H1 (cell line): ENCODE measurements at places on chromosomes 1 and 21. TPM values are rescaled to one million over a fixed set of nuclear protein-coding genes. Genes with fewer than 3 reads are reported as not detected.

Gene CELA2A
- not detected in 2 replicates for total RNA-seq

Gene HMCN1
- 14.4 and 14.6 TPM in 2 replicates for total RNA-seq

Gene COL11A1
- 27.9 and 28.3 TPM in 2 replicates for total RNA-seq

Gene OR10Z1
- total RNA-seq = not detected in 2 replicates

Gene SLFNL1
- total RNA-seq = not detected in 2 replicates

Gene RGSL1
- total RNA-seq = not detected in 2 replicates

Gene PALMD
- total RNA-seq = not detected in 2 replicates

Gene ANXA9
- 1.5 and 1.8 TPM in 2 replicates for total RNA-seq

Gene PCP4
- total RNA-seq = 1.8 and 2.3 TPM in 2 replicates

- DNase-seq = no peak
- H3K27ac ChIP-seq = no peak overlapping the region
- H3K36me3 ChIP-seq = no peaks in the 10 kb centered on the region
- 0 out of 2 replicates have a peak, but pooled peaks cover 2% of the 10 kb centered on the region for H3K4me1 ChIP-seq
These were observed 15.5 kb upstream of the CITED4 start for GRCh38 chr1:40877698-40878097.

GRCh38 chr1:115473986-115474565 is 136.0 kb upstream of the NGF start:
- no peaks in the 10 kb centered on the region for H3K27me3 ChIP-seq
- H3K4me3 ChIP-seq = no peak overlapping the region
- no peaks in the 10 kb centered on the region for H3K36me3 ChIP-seq
- DNase-seq = no peak

- no peaks in the 10 kb centered on the region for H3K36me3 ChIP-seq
- H3K4me3 ChIP-seq = no peak overlapping the region
- no peaks in the 10 kb centered on the region for H3K4me1 ChIP-seq
These were observed 447.2 kb downstream of the MATN1 start for GRCh38 chr1:30275926-30276764.

GRCh38 chr1:60224523-60224922 is 151.0 kb upstream of the C1orf87 start:
- H3K27ac ChIP-seq = no peak overlapping the region
- H3K4me3 ChIP-seq = no peak overlapping the region

DNA sequence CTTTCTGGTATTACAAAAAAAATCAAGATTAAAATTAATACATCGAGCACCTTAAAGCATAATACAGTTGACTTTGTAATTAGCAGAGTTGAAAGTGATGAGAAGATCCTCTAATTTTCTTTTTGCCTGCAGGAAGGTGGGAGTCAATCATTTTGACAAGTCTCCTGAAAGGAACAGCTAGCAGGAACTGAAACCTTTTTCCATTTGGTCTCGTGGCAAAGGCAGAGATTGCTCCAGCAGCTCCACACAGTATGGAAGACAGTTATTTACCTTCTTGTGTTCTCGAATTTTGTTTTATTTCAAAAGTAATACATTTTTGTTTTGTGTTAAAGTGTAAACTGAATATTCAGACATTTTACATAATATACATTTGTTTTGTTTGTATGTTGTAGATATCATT is 7.7 kb downstream of the S100PBP start:
- no peaks in the 10 kb centered on the region for H3K27me3 ChIP-seq
- H3K36me3 ChIP-seq = peaks cover 10% of the 10 kb centered on the region; the same call in 1 of the 2 replicates
- DNase-seq = no peak
- H3K4me3 ChIP-seq = no peak overlapping the region
- H3K4me1 ChIP-seq = no peaks in the 10 kb centered on the region

DNA sequence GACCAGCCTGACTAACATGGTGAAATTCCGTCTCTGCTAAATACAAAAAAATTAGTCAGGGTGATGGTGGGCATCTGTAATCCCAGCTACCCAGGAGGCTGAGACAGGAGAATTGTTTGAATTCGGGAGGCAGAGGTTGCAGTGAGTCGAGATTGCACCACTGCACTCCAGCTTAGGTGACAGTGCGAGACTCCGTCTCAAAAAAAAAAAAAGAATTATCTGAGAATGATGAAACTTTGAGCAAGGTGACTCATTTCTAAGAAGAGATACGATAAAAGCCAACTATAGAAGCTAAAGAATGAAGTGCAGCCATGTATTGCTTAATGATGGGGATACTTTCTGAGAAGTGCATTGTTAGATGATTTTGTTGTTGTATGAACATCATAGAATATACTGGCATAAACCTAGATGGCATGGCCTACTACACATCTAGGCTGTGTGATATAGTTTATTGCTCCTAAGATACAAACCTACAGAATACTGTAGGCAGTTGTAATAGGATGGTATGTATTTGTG is 64.7 kb downstream of the SNRPE start:
- no peak overlapping the region for H3K4me3 ChIP-seq
- H3K27me3 ChIP-seq = no peaks in the 10 kb centered on the region
- no peak for DNase-seq
- no peaks in the 10 kb centered on the region for H3K36me3 ChIP-seq

- H3K36me3 ChIP-seq = no peaks in the 10 kb centered on the region
- no peak overlapping the region for H3K27ac ChIP-seq
- no peak overlapping the region for H3K4me3 ChIP-seq
- no peaks in the 10 kb centered on the region for H3K4me1 ChIP-seq
- no peaks in the 10 kb centered on the region for H3K27me3 ChIP-seq
These were observed 11.2 kb upstream of the GUCA2B start for GRCh38 chr1:42141978-42142377.

DNA sequence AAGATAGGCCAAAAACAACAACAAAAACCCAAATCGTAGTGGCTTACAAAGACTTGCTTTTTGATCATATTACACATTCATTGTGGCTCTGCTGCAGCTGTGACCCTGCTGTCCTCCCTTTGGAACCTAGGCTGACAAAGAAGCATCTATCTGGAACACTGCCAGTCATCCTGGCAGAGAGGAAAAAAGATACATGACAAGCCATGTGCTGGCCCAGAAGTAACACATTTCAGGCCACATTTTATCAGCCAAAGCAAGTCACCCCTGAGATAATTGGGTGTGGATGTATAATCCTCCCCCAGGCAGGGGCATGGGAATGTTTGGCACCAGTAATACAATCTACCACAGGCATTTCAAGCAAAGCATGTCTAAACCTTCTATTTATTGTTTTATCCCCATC is 37.2 kb upstream of the AGO1 start:
- H3K4me3 ChIP-seq = no peak overlapping the region
- no peak for DNase-seq
- no peak overlapping the region for H3K27ac ChIP-seq
- no peaks in the 10 kb centered on the region for H3K27me3 ChIP-seq

GRCh38 chr1:17423781-17424245 is 15.7 kb downstream of the RCC2 start:
- no peak for DNase-seq
- H3K27me3 ChIP-seq = no peaks in the 10 kb centered on the region
- no peak overlapping the region for H3K4me3 ChIP-seq
- H3K27ac ChIP-seq = no peak overlapping the region

- no peak for DNase-seq
- H3K27me3 ChIP-seq = no peaks in the 10 kb centered on the region
- no peak overlapping the region for H3K4me3 ChIP-seq
These were observed 61.0 kb upstream of the SLC44A3 start for GRCh38 chr1:94759188-94759587.

- no peak within 1 kb of the TSS for H3K27ac ChIP-seq
- no peak within 1 kb of the TSS for H3K4me3 ChIP-seq
- H3K27me3 ChIP-seq = no peaks in the 10 kb centered on the region
- H3K4me1 ChIP-seq = peaks cover 6% of the 10 kb centered on the region
- no peaks in the 10 kb centered on the region for H3K36me3 ChIP-seq
These were observed at the start of gene ACOT11 for GRCh38 chr1:54547601-54548388. TSS of gene ACOT11 (plus strand) at chr1:54548228. CDS start at chr1:54548310, 82 bp downstream.

- H3K27me3 ChIP-seq = no peaks in the 10 kb centered on the region
- no peaks in the 10 kb centered on the region for H3K4me1 ChIP-seq
- H3K36me3 ChIP-seq = no peaks in the 10 kb centered on the region
- no peak for DNase-seq
- H3K27ac ChIP-seq = no peak overlapping the region
These were observed 664.2 kb downstream of the PTPRC start for GRCh38 chr1:199303035-199303434.

DNA sequence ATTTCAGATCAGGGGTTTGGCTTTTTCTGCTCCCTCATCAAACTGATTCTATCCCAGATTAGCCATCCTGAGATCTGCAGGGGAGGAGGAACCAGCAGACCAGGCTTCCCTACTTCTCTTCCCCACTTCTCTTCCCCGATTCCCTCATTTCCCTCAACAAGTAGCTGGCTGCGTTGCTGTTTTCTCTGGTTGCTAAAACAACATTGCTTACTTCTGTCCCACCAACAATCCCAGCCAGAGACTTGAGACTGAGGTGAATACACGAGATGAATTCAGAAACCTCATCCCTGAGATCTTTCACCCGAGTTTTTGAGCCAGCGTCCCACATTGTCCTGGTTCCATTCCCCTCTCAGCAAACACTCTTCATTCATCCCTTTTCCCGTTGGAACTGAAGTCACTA is 22.4 kb downstream of the DYRK3 start:
- no peak overlapping the region for H3K4me3 ChIP-seq
- H3K27ac ChIP-seq = no peak overlapping the region
- no peaks in the 10 kb centered on the region for H3K36me3 ChIP-seq
- no peaks in the 10 kb centered on the region for H3K4me1 ChIP-seq
- H3K27me3 ChIP-seq = peaks cover 9% of the 10 kb centered on the region
